Tracheal epithelial cell (primary cell): ENCODE measurements at places on chromosomes 16 and 17. TPM values are rescaled to one million over a fixed set of nuclear protein-coding genes. Genes with fewer than 3 reads are reported as not detected.

Gene P2RX1
- not detected in 2 replicates for total RNA-seq

Gene CD79B
- total RNA-seq, result not detected in 2 replicates

Gene HSDL1
- total RNA-seq, result 25.1 and 28.6 TPM in 2 replicates

Gene FNDC8
- total RNA-seq, result not detected in 2 replicates

Gene RBFOX1
- under 0.01 TPM in 1 of 2 replicates, not detected in the other for total RNA-seq

Gene KRTAP4-8
- total RNA-seq, result not detected in 2 replicates

Gene SNX20
- not detected in 2 replicates for total RNA-seq

Gene KCTD11
- total RNA-seq, result 28.1 and 54.0 TPM in 2 replicates

Gene ZSCAN10
- not detected in 2 replicates for total RNA-seq

Gene CBFA2T3
- 0.48 and 0.64 TPM in 2 replicates for total RNA-seq

Gene SMIM36
- total RNA-seq, result under 0.01 TPM in 1 of 2 replicates, not detected in the other
